ENCODE measurements at places on chromosomes 16 and 17.

GRCh38 chr17:49388290-49388640, 26.2 kb upstream of the ZNF652 start:
- no peak for DNase-seq

GRCh38 chr17:79305768-79306423, 231.3 kb downstream of the ENGASE start:
- no peak for DNase-seq

GRCh38 chr17:47188271-47188875, 722 bp downstream of the CDC27 start:
- DNase-seq: no peak

GRCh38 chr17:2695243-2695960, 16.2 kb downstream of the CLUH start:
- no peak for DNase-seq

- DNase-seq: no peak
Measured at GRCh38 chr17:1582374-1582773, 19.8 kb upstream of the PITPNA start.

DNA sequence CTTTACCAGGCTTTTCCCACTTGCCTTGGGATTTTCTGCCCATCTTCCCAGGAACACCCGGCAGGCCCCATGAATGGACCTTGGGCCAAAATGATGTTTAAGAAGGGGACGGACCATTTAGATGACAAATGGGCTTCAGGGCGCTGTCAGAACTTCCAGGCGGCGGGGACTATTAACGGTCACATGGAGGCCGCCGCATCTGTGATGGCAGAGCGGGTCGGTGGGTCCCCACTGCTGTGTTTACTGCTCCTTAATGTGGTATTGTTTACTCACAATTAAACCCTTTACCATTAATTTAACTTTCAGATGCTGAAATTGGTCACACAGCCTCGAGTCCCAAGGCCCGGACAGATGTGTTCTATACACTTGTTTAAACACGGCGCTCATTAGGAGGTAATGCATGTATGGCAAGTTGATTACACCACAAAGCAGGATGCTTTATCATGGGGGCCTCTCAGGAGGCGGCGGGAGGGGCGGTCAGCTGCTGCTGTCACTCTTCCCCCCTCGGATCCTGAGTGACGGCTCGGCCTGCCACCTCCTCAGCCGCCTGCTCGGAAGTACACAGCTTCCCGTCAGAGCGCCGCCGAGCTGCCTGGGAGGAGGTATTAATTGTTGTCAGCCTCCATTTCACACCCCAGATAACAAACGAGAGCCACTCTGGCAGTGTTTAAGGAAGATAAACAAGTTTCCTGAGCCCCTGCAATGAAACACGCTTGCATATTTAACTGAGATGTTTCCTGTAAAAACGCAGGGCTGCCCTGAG, 83.9 kb upstream of the IRX3 start:
- DNase-seq: no peak

DNA sequence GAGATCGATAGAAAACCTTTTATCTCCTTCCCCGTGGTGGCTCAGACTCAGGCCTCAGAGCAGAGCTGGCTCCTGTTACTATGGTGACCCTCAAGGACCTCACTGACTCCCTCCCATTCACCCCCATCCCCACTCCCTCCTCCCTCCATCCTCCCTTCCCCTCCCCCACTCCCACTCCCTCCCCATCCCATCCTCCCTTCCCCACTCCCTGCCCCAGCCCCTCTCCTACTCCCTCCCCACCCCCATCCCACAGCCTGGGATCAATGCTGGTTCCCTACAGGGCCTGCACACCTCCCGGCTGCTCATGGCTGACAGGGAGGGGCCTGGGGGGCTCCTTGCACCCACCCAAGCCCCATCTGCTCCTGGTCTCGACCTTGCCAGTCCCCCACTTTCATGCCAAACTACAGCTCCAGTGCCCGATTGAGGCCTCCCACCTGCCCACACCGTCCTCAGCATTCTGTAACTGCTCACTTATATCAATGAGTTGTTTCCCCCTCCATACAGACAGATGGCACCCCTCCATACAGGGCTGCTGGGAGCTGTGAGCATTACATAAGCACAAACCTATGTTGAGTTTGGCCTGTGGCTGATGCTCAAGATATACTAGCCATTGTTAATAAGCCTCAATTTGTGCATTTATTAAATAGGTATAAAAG, 11.6 kb upstream of the RAI1 start:
- no peak for DNase-seq

GRCh38 chr17:65449495-65449894, 112.0 kb downstream of the AXIN2 start:
- DNase-seq: no peak

- DNase-seq: no peak
Measured at GRCh38 chr17:17540935-17541639, 44.9 kb upstream of the RASD1 start.

DNA sequence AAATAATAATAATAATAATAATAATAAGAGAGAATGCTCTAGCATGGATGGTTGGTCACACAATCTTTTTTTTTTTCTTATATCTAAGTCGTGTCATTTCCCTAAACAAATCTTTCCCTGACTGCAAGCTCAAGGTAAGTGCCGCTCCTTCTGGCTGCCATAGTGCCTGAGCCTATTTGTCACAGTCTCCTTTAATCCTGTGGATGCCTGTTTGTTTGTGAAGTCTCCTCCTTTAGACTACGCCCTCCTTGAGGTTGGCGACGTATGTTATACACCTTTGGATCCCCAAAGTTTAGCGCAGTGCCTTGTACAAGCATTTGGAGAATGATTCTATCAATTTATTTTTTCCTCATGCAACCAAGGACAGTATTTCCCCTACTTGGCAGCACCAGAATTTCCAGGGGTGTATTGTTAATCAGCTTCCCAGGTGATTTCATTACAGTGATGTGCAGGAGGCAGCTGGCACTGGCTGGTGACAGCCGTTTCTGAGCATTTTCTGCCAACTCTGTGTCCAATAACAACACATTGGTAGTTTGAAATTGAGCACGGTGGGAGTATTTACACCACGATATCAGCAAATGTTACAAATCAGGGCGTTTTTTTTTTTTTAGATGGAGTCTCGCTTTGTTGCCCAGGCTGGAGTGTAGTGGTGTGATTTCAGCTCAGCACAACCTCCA, 26.6 kb downstream of the TMEM238L start:
- no peak for DNase-seq

- DNase-seq: no peak
Measured at GRCh38 chr17:80377798-80378197, 37.2 kb upstream of the ENDOV start.

Measured in stimulated activated naive CD4-positive, alpha-beta T cell treated with Interleukin-2 at 50 U/mL for 16 hours (primary cell).